ENCODE measurements at places on chromosomes 3 and 15.

- DNase-seq: no peak
Observed at GRCh38 chr3:85589145-85589544, 630.4 kb downstream of the CADM2 start.

DNA sequence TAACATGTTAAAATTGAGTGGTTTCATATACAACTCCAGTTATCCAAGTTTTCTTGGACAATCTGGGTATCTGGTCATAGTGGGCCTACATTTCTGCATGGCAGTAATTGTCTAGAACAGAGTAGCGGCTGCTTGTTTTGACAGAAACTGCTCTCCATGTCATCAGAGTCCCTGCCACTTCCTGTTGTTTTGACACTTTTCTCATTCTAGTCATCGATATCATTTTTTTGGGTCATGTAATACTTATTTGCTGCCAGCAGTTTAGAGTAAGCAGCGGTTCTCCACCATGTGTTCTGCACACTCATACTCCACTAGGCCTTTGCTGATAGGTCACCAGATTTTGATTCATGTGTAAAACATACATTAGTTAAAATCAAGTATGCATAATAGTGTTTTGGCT is 81.5 kb downstream of the SLC25A26 start:
- no peak for DNase-seq

- DNase-seq: no peak
Observed at GRCh38 chr3:110791995-110792686, 279.5 kb upstream of the NECTIN3 start.

DNA sequence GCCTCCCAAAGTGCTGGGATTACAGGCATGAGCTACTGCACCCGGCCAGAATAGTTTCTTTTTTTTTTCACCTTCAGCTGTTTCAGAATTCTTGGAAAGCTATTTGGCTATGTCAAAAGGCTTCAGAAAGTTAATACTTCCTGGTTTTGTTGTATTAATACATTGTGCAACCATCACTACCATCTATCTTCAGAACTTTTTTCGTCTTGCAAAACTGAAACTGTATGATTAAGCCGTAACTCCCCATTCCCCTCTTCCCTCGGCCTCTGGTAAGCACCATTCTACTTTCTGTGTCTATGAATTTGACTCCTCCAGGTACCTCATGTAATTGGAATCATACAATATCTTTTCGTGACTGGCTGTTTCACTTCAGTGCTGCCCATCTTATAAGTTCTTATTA is 5.2 kb upstream of the NOX5 start:
- DNase-seq: no peak

GRCh38 chr3:100048248-100048647 is 66.1 kb downstream of the FILIP1L start:
- DNase-seq: no peak

DNA sequence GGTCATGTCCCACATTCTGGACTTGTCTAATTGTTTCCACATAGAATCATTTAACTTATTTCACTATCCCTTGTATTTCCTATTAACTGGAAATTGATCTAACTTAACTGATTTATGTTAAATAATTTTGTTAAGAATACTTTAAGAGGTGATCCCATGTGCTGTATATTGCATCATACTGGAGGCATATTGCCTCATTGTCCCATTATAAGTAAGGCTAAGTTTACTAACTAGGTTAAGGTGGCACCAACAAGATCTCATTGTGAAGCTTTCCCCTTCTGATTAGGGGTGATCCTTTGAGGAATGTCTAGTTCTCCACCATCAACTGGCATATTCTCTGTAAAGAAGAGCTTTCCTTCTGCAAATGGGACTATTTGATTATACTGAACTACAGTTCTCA is 24.4 kb downstream of the MAP1A start:
- DNase-seq: no peak

DNA sequence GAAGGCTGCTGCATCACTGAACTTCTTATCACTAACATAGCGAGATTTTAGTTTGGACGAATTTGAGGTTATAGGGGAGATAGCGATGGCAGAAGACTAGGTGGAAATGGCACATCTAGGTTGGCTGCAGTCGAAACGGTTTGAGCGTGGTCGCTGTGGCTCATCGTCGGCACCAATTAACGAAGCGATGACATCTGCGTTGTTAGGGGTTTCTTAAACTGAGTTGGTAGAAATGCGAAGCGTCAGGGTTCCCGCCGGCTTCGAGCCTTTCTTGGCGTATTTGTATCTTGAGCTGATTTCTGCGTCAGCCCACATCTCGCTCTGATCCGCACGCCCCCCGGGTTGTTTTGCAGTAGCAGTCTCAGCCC is 319 bp downstream of the LNP1 start:
- DNase-seq: no peak

- DNase-seq: no peak
Observed at GRCh38 chr3:142853270-142854168, 35.4 kb downstream of the PCOLCE2 start.

- DNase-seq: no peak
Observed at GRCh38 chr15:100208921-100209603, 132.7 kb downstream of the ADAMTS17 start.

DNA sequence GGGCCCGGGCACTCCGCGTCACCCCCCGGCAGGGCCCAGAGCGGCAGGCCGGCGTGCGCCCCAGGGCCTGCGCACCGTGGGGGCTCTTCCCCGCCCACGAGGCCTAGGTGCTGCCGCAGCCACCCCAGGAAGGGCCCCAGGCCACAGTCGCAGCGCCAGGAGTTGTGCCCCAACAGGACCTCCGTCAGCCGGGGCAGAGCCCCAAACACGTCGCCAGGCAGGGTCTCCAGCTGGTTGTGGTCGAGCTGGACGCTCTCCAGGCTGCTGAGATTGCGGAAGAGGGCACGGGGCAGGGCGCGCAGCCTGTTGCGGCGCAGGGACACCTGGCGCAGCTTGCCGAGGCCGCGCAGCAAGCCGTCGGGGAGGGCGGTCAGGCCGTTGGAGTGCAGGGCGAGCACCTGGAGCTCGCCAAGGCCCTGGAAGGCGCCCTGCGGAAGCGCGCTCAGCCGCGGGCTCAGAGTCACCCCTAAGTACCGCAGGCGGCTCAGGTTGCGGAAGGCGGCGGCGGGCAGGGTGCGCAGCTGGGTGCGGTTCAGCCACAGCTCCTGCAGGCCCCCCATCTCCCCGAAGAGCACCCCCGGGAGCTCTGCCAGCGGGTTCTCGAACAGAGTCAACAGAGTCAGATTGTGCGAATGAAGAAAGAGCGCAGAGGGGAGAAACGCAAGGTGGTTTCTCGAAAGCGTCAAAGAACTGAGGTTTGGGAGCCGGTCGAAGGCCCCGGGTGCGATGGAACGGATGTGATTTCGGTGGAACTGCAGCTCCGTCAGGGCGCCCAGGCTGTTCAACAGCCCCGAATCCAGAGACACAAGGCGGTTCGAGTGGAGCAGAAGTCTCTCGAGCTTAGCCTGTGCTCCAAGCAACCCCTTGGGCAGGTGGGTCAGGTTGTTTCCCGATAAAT is 2.0 kb downstream of the GP5 start:
- DNase-seq: no peak

DNA sequence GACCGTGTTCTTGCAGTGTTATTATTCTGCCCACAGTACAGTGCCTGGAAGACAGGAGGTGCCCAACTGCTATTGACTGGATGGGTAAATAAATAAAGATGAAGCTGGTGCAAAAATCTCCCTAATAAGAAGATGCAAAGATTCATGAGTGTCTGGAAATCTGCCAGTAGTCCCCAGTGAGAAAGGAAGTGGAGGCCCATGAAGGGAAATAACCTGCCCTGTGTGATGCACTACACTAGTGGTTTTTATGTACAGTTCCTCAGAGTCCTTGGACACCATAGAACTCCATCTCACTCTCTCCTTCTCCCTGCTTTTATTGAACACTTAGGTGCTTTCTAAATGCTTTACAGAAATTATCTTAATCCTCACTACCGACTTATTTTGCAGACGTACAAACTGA is 8.3 kb upstream of the SUCLG2 start:
- DNase-seq: no peak

DNA sequence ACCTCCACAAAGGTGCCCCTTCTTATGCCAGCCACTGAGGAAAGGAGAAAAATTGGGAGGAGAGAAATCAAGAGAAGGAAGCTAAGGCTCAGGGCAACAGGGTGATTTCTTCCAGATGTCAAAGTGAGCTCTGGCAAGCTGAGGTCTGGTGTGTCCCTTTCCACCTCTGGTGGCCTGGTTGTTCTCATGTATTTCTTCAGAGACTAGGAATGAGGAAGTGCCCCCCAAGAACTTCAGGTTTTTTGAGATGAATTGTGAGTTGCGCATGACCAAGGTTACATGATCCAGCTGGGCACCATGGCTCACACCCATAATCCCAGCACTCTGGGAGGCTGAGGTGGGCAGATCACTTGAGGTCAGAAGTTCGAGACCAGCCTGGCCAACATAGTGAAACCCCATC is 5.6 kb downstream of the RAB6B start:
- DNase-seq: no peak

DNA sequence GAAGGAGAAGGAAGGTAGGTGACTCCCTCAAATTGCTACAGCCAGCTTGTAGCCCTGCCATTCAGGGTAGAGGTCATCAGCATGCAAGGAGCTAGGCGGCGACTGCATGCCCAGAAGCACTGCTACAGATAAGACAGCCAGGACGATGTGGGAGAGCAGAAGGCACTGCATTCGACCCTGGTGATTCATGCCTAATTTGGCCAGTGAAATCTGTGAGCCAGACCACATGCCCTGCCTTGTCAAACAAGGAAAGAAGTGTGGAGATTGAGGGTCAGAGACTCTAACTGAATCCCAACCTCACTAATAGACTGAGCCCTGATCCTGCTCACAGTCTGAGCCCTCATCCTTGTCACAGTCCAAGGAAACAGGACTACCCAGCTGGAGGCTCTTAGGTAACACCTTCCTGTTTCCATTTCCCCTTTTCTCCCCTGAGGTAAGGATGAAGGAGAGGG is 86.6 kb downstream of the LINGO1 start:
- DNase-seq: no peak

DNA sequence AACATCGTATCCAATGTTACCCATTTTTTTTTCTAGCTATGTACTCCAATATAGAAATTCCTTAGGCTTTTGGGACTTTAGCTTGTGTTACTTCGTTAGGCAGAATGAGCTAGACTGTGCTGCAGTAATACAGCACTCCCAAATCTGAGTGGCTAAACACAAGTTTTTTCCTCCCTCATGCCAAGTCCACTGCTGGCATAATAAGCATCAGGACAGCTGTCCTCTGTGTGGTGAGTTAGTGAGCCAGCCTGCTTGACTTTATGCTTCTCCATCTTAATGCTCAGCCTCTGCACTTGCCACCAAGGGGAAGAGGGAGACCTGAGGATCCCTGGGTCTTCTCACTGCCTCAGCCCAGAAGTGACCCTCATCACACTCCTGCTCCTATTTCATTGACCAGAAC is 18.2 kb upstream of the ACOX2 start:
- DNase-seq: no peak

DNA sequence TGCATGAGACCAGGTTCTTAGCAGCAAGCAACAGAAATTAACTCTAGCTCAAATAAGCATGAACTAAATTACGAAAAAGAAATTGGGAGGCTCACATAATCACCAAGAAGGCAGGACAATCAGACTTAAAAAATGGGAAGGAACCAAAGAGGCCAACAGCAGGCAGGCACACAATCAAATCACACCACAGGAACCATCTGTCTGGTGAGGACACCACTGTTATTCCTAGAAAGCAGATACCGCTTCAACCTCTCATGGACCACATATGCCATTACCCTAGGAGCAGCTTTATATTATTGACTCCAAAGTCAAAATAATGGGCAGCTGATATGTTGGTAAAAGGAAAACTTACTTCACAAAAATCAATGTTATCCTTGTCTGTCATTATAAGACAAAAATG is 51.6 kb downstream of the SUCLG2 start:
- DNase-seq: no peak

GRCh38 chr3:111324151-111324550 is 217.8 kb upstream of the CD96 start:
- no peak for DNase-seq

DNA sequence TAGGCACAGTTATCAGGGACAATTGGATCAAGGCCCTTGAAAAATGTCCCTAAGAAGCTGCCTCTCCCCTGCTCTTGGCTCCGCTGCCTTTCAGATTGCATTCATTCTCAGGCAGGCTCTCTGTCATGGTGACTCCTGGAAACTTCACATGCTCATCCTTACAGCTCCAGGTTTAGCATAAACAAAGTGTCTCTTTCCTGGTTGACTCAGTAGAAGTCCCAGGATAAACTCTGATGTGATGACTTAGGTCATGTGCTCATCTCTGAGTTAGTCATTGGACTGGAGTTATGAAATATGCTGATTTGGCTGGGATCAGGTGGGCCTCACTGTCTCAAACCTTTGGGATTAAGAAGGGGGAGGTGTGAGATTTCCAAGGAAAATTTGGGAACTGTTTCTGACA is 243.8 kb downstream of the ZNF621 start:
- DNase-seq: no peak

GRCh38 chr15:31486506-31486905 is 159.9 kb downstream of the KLF13 start:
- no peak for DNase-seq
